ENCODE measurements at places on chromosomes 6 and 20.
A peak's percentile ranks its signal among the peaks of the same experiment; 100 is the strongest.

GRCh38 chr6:15560713-15561112 lies 102.1 kb downstream of the DTNBP1 start:
- DNase-seq: no peak

- no peak for DNase-seq
Measured at GRCh38 chr20:32451682-32452461, 93.7 kb downstream of the ASXL1 start.

GRCh38 chr6:134654751-134655150 lies 295.1 kb downstream of the ALDH8A1 start:
- no peak for DNase-seq

DNA sequence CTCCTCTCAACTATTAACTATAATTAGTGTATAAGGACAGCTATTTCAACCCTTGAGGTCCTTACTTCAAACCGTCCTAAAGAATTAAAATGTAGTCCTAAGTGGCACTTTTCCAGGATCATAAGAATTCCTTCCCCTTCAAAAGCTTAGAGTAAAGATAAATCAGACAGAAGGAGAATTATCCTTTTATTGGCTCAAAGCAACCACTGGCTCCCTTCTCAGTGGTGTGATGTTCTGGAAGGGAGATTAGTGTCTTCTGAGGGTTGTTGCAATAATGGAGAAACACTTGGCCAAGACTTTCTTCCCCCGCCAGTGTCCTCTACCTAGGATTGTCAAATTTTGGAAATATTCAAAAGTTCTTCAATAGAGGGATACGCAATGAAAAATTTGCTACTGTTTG lies 89.1 kb upstream of the PLEKHG1 start:
- no peak for DNase-seq

- DNase-seq: no peak
Measured at GRCh38 chr6:166729658-166730057, 102.6 kb upstream of the RPS6KA2 start.

DNA sequence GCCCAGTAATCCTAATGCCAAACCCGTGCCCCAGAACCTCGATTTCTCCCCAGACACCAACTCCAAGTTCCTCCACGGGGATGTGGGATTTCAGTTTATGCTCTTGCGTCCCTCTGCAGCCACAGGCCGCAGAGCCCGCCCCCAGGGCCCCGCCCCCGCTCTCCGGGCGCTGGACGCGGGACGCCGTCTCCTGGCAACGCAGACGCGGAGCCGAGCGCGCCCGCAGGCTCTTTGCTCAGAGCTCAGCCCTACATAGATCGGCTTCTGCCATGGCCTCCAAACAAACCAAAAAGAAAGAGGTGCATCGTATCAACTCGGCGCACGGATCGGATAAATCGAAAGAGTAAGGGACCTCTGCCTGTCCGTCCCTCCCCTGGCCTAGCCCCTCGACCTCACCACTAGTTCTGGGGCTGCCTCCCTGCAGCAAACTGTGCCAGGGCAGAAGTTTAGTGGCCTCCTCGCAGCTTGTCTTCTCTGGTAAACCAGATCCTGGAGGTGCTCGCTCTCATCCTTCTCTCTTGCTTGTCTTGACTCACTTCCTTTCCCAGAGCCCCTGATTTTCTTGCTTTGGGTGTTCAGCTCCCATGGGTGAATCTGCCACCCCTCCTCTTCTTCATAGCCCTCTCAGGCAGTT lies at the start of gene ADGB:
ADGB (plus strand) TSS at position 201 of the 634 bp plus-strand sequence; CDS start at position 270, 69 bp downstream.
- peak; percentile 2 for DNase-seq

DNA sequence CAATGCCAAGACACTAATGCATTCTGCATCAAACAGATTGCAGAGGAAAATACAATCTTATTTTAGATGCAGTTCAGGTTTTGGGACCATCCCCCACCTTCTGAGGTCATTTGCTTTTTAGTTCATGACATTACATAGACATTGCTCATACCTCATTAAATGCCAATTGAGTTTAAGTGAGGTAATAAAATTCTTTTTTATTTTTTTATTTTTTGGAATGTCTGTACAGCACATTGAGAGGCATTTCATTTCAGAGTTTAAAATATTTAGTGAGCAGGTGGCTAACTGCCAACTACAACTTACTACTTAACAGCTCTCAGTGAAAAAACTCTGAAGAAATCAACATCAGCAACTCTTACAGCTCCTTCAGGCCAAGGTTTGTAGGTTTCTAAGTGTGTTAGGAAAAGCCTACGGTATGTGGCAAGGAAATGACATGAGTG lies 482.2 kb upstream of the RNF217 start:
- DNase-seq: no peak

GRCh38 chr6:17349427-17349826 lies 44.0 kb upstream of the CAP2 start:
- no peak for DNase-seq

GRCh38 chr6:106530502-106530901 lies 98.8 kb downstream of the RTN4IP1 start:
- DNase-seq: no peak

DNA sequence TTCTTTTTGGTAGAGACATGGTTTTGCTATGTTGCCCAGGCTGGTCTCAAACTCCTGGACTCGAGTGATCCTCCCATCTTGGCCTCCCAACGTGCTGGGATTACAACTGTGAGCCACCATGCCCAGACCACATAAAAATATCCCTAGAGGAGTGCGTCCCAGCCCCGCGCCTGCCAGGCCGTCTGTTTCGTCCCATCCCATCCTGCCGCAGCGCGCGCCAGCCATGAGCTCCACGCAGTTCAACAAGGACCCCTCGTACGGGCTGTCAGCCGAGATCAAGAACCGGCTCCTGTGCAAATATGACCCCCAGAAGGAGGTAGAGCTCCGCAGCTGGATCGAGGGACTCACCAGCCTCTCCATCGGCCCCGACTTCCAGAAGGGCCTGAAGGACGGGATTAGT lies 16.6 kb upstream of the AMD1 start:
- DNase-seq: no peak

DNA sequence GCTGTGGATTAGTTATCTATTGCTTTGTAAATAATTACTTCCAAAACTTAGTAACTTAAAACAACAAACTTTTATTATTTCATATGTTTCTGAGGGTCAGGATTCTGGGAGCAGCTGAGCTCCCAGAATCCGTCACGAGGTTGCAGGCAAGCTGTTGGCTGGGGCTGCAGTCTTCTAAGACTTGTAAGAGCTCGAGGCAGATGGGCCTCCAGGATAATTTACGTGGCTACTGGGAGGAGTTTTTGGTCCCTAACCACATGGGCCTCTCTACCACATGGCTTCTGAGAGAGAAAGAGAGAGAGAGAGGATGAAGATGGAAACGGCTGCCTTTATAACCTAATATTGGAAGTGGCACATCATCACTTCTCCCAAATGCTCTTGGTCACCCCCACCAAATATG lies 64.9 kb upstream of the SULF2 start:
- DNase-seq: no peak

DNA sequence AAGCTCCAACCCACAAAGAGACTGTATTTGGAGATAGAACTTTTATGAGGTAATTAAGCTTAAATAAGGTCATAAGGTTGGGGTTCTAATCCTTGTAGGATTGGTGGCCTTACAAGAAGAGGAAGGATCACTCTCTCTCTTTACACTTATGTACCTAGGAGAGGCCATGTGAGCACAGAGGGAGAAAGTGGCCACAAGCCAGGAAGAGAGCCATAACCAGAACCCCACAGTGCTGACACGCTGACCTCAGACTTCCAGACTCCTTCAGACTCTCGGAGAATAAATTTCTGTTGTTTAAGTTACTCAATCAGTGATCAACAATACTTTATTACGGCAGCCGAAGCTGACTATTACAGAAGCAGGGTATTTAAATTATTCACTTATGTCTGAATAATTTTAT lies 430.5 kb upstream of the EPHA7 start:
- DNase-seq: no peak
